ENCODE measurements at places on chromosomes 16 and 17.

- DNase-seq, result no peak
Measured at GRCh38 chr16:68389006-68389405, 59.3 kb downstream of the SMPD3 start.

GRCh38 chr16:68902969-68903345 is 59.6 kb downstream of the TANGO6 start:
- no peak for DNase-seq

- no peak for DNase-seq
Measured at GRCh38 chr17:83124871-83125514, 45.6 kb downstream of the METRNL start.

- no peak for DNase-seq
Measured at GRCh38 chr17:41417576-41418015, 6.8 kb downstream of the KRT37 start.

DNA sequence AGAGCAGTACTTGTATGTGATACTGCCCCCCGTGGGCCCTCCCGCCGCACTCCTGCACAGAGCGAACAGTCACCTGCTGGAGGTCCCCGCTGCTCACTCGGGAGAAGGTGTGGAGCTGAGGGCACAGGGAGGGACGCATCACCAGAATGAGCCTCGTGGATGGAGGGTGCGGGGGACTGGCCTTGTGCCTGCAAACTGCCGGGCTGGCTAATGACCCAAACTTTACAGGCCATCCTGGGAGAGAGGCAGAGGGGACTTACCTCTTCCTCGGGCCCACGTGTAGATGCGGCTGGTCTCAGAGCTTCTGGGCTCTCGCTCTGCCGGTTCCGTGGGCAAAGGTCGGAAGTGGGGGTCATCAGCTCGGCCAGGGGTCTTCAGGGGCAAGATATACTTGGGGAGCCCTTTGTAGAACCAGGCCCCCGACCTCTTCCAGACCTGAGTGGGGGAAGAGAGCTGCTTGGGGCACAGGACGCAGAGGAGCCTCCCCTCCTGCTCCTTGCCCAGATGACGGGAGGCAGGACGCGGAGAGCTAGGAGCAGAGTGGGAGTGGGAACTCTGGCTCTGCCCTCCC is 65.5 kb upstream of the DOC2B start:
- no peak for DNase-seq

GRCh38 chr17:77695386-77695785 is 263.1 kb upstream of the TNRC6C start:
- no peak for DNase-seq

- no peak for DNase-seq
Measured at GRCh38 chr17:1843947-1844346, 14.1 kb downstream of the RPA1 start.

GRCh38 chr17:9389111-9389527 is 186.5 kb downstream of the STX8 start:
- DNase-seq, result peak; percentile 59

DNA sequence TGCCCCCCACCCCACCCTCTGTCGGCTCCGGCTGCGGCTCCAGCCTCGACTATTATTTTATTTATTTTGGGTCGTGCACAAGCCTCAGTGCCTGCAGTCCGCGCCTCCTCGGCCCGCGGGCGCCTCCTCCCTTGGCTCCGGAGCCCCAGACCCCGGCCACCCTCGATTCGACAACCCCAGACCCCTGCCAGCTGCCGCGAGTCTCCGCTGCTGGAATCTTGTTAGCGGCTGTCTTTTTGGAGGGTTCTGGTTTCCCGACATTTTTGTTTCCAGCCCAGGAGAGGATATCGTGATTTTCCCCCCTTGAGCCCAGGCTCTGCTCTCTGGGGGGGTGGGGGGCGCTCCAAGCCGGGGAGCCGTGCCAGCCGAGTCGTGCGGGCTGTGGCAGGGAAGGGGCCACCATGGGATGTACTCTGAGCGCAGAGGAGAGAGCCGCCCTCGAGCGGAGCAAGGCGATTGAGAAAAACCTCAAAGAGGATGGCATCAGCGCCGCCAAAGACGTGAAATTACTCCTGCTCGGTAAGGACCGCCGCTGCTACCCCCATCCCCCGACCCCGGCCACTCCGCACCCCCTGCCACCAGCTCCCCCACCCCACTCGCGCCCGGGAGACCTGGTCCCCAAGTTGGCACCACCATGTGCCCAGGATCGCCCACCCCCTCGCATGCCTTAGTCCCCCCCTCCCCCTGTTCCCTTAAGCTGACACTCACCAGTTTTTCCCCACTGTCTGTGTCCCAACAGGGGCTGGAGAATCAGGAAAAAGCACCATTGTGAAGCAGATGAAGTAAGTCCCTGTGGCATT is 746 bp downstream of the GNAO1 start:
- DNase-seq, result no peak

GRCh38 chr16:893360-893759 is 77.4 kb downstream of the LMF1 start:
- DNase-seq, result no peak

DNA sequence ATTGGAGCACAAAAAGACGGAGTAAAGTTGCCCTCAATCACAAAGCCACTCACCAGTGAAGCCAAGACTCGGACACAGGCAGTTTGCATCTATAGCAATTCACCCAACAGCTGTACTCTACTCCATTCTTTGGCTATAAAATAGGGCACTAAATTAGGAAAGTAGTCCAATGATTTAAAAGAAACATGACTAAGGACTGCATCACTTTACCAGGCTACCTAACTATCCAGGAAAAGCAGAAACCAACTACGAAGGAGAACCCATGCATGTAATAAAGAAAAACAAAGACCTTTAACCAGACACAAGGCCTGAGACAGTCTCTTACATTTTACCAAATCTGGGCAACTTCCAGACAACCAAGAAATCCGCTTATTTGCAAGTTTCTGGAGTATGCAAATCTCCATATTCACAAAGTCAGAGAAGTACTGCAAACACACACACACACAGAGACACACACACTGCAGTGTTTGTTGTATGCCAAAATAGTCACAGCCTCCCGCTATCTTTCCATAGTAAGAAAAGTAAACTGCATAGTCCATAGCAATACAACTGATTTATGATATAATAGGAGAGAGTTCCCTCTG is 59.8 kb downstream of the CDH11 start:
- DNase-seq, result no peak

DNA sequence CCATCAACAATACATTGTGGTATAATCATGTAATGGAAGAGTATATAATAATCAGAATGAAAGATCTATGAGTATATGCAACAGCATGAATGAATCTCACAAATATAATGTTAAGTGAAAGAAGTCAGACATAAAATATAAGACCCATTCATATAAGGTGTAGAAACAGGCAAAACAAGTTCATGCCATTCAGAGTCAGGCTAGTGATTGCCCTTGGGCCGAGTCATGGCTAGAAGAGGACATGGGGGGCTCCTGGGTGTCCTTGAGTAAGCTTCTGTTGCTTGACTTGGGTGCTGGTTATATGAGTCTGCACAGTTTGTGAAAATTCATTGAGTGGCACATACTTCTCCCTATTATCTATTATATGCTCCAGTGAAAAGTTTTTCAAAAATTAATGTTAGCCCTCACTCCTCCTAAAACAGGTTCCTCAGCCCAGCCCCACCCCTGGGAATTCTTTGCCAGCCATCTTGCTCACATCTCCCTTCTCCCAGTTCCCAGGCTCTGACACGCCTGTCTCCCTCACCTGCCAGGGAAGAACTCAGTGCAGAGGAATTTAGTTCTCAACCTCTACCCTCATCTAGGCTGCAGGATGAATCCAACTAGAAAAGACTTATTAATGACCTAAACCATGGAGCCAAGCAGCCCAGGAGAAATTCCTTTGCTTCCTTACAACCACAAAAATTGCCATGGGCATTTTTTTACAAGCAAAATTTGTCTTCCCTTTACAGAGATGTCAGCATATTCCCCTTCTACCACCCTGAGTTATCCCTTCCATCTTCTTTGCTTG is 52.4 kb upstream of the NFAT5 start:
- DNase-seq, result no peak

DNA sequence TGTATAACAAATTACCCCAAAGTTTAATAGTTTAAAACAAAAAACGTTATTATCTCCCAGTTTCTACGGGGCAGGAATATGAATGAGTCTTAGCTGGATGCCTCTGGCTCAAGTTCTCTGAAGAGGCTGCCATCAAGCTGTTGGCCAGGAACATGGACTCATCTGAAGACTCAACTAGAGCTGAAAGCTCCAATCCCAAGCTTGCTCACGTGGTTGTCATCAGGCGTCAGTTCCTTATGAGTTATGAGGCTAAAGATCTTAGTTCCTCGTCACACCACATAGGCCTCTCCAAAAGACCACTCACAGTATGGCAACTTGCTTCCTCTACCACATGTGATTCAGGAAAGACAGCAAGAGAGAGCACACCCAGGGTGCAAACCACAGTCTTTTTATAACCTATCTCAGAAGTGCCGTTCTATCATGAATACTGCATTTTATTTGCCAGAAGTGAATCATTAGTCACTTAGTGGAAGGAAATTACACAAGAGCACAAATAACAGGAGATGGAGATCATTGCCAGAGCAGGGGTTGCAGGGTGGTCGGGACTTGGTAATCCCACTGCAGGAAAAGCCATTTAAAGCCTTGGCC is 48.7 kb upstream of the NLK start:
- no peak for DNase-seq

- DNase-seq, result peak; percentile 20
Measured at GRCh38 chr17:7838090-7839075, 4.4 kb downstream of the KDM6B start.

DNA sequence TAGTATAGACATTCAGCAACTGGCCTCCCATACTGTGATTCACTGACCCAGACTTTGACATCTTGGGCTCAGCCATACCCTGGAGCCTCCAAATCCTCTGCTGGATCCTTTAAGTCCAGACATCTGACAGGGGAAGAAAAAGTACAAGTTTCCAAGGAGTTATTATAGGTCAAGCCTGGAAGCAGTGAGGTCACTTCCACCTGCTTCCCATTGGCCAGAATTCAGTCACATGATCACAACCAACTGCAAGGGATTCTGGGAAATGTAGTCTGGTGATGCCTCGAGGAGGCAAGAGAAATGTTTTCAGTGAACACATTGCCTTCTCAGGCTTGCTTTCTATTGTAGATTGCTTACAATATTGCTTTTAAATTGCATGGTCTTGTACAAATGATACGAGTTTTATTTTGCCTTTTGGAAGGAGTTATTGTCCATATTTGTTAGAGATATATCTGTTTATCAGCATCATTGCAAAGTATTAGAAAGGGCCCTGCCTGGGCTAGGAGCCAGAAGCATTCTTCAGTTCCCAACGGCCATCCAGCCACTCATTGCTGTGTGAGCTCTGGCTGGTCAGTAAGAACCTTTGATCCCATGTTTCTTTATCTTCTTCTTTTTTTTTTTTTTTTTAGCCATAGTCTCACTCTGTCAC is 696.9 kb downstream of the WWOX start:
- no peak for DNase-seq

GRCh38 chr17:36550491-36551417 is 6.0 kb downstream of the GGNBP2 start:
- no peak for DNase-seq

DNA sequence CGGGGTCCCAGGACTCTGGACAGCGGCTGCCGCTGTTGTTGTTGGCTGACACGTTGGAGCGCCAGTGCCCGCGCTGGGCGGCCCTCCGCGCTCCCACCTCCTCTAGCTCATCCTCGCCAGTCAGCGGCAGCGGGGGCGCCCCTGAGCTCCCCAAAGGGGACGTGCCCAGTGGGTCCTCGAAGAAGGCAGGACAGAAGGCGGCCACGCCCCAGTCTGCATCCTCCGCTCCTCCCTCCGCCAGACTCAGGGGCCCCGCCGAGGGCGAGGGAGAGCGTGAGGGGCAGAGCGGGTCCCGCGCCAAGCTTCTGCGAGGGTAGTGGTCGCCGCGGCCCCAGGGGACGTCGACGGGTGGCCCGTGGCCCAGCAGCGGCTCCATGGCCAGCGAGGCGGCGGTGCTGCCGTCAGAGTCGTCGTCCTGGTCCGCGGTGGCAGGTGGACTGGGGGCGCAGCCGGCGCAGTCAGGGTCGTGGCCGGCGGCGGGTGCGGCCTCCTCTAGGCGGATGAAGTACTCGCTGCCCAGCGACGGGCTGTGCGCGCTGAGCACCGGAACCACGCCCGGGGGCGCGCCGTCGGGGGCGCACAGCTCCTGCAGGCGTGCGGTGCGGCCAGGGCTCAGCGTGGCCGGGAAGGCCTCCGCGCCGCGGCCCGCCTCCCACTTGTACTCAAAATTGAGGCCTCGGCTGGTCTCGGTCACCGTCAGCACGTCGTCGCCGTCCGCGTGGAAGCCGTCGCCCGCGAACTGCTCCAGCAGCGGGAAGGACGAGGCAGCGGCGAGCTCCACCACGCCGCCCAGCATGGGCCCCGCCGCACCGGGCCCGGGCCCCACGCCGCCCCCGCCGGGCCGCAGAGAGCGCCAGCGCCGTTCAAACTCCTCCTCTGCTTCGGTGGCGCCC is 43.2 kb upstream of the PVALEF start:
- DNase-seq, result no peak

GRCh38 chr17:27862004-27862403 is 31.2 kb downstream of the LYRM9 start:
- no peak for DNase-seq

DNA sequence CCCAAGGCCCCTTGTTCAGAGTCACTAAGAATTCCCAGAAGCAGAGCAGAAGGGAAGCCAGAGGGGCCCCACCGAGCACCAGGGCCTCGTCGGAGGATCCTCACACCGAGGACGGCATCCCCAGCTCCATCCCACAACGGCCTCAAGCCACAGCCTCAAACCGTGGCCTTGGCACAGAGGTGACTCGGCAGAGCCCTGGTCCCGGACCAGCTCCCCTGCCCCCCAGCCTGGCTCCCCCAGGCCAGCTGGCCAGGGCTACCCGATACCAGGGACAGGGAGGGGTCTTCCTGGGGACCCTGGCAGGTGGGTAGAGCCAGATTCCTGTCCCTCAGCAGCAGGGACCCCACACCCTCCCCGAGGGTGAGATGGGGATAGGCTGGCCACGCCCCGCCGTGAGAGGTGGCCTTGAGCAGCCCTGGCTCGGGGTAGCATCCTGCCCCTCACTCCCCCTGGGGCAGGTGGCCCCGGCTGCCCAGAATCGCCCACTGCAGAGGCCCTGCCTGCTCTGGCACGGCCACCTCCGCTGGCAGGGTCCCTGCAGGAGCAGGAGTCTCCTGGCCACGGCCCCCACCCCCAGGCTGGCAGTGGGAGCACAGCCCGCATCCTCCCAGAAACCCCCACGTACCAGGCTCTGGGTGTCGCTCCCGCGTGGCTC is 5.6 kb upstream of the PVALEF start:
- no peak for DNase-seq

DNA sequence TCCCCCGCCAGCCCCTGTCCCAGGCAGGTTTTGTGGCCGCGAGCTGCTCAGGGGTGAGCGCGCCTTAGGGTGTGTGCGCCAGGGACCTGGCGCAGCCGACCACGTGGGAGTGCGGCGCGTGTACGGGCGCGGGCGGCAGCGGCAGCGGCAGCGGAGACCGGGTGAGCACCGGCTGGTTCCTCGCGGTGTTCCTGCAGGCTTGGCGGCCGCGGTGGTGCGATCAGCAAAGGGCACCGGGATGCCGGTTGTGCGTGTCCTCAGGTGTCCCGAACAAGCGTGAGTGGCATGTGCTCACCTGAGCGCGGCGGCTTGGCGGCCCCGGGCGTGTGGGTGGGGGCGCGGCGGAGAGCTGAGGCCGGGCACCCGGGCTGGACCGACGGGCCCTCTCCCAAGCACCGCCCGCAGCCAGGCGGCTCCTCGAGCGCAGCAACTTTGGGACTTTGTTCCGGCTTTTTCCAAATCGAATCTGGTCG is 381 bp upstream of the HSD11B2 start:
- no peak for DNase-seq
